ENCODE measurements at places on chromosomes 5 and 9.
A peak's percentile ranks its signal among the peaks of the same experiment; 100 is the strongest.

GRCh38 chr5:172117977-172118701, 69.9 kb downstream of the STK10 start:
- DNase-seq, result no peak

DNA sequence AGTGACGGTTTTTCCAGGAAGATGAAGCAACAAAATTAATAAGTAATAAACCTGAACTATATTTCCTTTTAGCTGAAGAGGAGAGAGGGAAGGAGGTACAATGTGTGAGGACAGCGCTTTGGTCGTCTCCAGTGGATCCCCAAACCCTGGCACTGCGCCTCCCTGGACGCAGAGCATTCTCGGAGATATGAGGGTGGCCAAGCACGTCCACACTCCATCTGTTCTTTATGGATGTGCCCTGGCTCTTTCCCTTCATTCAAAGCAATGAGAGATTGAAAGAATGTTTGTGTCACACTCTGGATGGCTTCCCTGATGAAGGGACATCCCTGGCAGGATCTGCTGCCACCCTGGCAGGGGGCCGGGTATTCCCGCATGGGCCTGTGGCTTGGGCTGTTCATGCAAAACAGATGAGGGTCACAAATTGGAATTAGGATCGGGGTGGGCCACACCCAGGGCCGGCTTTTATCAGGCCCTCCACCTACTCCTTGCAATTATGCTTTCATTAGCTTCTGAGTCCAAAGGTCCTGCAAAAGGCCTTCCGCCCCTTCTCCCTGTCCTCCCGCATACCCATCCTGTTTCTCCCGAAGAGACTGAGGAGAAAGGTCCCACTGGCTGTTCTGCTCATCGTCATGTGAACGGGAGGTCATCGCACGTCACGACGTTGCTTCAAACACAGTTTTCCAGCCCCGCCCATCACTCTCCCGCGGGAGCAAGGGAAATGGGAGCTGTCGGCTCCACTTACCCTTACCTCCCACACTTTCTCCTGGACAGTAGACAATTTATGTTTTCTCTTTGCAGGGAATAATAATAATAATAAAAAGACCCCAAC, 286.1 kb upstream of the IRX4 start:
- no peak for DNase-seq

DNA sequence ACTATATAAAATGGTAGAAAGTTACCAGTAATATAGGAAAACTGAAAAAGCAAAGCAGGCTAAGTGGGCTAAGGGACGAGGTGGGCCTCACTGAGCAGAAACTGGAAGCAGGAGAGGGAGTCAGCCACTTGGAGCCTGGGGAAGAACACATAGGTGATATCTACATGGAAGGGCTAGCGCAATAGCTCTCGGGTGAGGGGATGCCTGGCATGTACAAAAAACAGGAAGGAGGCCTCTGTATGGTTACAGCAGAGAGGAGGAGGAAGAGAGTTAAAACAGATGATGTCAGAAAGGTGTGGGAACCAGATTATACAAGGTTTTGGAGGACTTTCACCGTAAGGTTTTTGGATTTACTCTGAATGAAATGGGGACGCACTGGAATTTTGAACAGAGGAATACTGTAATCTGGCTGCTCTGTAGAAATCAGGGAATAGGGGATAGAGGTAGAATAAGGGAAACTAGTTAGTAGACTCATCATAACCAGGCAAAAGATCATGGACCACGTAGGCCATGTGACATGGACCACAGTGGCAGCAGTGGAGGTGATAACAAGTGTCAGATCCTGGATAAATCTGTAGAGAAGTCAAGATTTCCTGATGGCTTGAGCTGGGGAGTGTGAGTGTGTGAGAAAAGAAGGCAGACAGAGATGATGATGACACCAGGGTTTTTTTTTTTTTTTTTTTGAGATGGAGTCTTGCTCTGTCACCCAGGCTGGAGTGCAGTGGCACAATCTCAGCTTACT, 52.5 kb downstream of the FNBP1 start:
- peak; percentile 25 for DNase-seq

GRCh38 chr9:124257070-124257843, 492 bp upstream of the NEK6 start:
- no peak for DNase-seq

- no peak for DNase-seq
Measured at GRCh38 chr5:58094031-58094430, 365.9 kb downstream of the PLK2 start.

DNA sequence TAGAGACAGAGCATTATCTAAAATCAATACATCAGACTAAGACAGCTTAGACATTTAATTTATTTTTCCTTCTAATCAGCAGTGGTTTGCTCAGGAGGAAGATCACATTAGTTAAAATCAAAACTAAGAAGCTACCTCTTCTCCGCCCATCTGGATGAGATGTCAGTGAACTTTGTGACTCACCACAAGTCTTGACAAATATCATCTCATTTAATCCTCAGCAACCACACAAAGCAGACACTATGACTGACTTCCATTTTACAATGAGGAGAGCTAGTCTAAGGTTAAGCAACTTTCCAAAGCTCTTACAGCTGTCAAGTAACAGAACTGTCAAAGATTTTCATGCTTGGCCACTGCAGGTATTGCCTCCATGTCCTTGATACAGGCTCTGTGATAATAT, 289.5 kb downstream of the DEPDC1B start:
- DNase-seq, result no peak

- peak; percentile 67 for DNase-seq
Measured at GRCh38 chr5:154467655-154468354, 10.2 kb downstream of the HAND1 start.

Measured in stimulated activated naive CD4-positive, alpha-beta T cell (primary cell).